Temporal lobe (tissue), 4 donors: ENCODE measurements at places on chromosomes 6 and 20. TPM values are rescaled to one million over a fixed set of nuclear protein-coding genes. Genes with fewer than 3 reads are reported as not detected.

Gene UBE2C
- total RNA-seq, result 3.2 TPM

Gene CCHCR1
- 6.1 TPM for total RNA-seq

Gene TNFRSF6B
- total RNA-seq, result 0.49 TPM

Gene SIRPD
- not detected for total RNA-seq

Gene TCP11
- 0.25 TPM for total RNA-seq

Gene PBOV1
- total RNA-seq, result not detected
